ENCODE measurements at places on chromosomes 7 and 10. TPM values are rescaled to one million over a fixed set of nuclear protein-coding genes. Genes with fewer than 3 reads are reported as not detected.

Gene PRKG1
- 12.3 TPM for total RNA-seq

- H3K27ac ChIP-seq, result no peak overlapping the region
- no peak for DNase-seq
- H3K4me1 ChIP-seq, result no peaks in the 10 kb centered on the region
- H3K4me3 ChIP-seq, result no peak overlapping the region
- no peaks in the 10 kb centered on the region for H3K36me3 ChIP-seq
Observed at GRCh38 chr10:85402541-85402940, 964.1 kb downstream of the GRID1 start.

GRCh38 chr7:156353352-156353751, 287.2 kb upstream of the RNF32 start:
- H3K27me3 ChIP-seq, result no peaks in the 10 kb centered on the region
- H3K4me3 ChIP-seq, result no peak overlapping the region
- no peaks in the 10 kb centered on the region for H3K4me1 ChIP-seq
- DNase-seq, result no peak
- no peak overlapping the region for H3K27ac ChIP-seq
- H3K36me3 ChIP-seq, result no peaks in the 10 kb centered on the region

Gene PSMA2
- 83.6 TPM for total RNA-seq

Gene ZPBP
- total RNA-seq, result not detected

DNA sequence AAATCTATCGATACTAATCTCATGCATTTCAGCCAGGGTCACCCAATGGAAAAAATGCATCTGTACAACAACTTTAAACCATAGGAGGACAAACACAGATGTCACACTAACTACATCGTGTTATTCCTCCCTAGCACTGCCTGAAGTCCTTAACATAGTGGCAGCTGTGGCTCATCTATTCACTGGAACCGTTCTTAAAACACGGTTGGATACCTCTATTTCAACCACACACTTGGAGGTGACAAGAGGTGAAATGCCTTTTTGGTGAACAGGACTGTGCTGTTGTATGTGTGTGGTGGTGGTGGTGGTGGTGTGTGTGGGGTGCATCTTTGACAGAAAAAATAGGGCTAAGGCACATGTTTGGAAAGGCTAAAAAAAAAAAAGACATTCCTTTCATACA, 93.1 kb downstream of the NRP1 start:
- DNase-seq, result no peak
- H3K4me3 ChIP-seq, result no peak overlapping the region
- H3K27ac ChIP-seq, result no peak overlapping the region
- peaks cover 20% of the 10 kb centered on the region for H3K36me3 ChIP-seq
- peaks cover 47% of the 10 kb centered on the region for H3K4me1 ChIP-seq

GRCh38 chr10:117609095-117609795, 66.7 kb downstream of the EMX2 start:
- H3K27me3 ChIP-seq, result peaks cover 18% of the 10 kb centered on the region
- no peak for DNase-seq

Gene ADIRF
- total RNA-seq, result not detected

- no peak overlapping the region for H3K27ac ChIP-seq
- H3K36me3 ChIP-seq, result no peaks in the 10 kb centered on the region
- no peaks in the 10 kb centered on the region for H3K27me3 ChIP-seq
- no peak for DNase-seq
- no peaks in the 10 kb centered on the region for H3K4me1 ChIP-seq
- H3K4me3 ChIP-seq, result no peak overlapping the region
Observed at GRCh38 chr10:36621346-36621745, 504.1 kb upstream of the ANKRD30A start.

Gene FAM180A
- not detected for total RNA-seq

Gene MRLN
- 0.75 TPM for total RNA-seq

GRCh38 chr10:60894786-60895185, 49.2 kb downstream of the RHOBTB1 start:
- H3K4me3 ChIP-seq, result no peak overlapping the region
- no peak for DNase-seq
- peaks cover 37% of the 10 kb centered on the region for H3K4me1 ChIP-seq
- no peak overlapping the region for H3K27ac ChIP-seq
- no peaks in the 10 kb centered on the region for H3K27me3 ChIP-seq
- H3K36me3 ChIP-seq, result peaks cover 31% of the 10 kb centered on the region

DNA sequence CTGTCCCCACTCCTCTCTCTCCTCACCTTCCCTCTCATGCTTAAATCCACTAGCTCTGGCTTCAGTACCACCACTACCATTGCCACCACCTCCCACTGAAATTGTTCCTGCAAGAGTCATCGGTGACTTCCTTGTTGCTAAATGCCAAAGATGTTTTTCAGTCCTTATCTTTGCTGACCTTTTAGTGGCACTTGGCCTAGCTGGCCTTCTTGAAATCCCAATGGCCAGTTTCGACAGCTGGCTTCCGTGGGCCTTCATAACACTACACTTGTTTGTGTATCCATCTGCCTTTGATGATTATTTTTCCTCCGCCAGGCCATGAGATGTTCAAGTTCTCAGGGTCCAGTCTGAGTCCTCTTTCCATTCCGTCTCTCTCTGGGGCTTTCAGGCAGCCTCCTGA, 118.2 kb upstream of the NANOS1 start:
- H3K4me3 ChIP-seq, result no peak overlapping the region
- H3K27ac ChIP-seq, result no peak overlapping the region
- H3K27me3 ChIP-seq, result peaks cover 4% of the 10 kb centered on the region
- peaks cover 5% of the 10 kb centered on the region for H3K4me1 ChIP-seq

Gene PPIA
- 1,469 TPM for total RNA-seq

Gene LDB3
- total RNA-seq, result 0.85 TPM

Gene TSPAN12
- 14.8 TPM for total RNA-seq

GRCh38 chr10:97069576-97070362, 116.0 kb downstream of the SLIT1 start:
- DNase-seq, result no peak
- no peaks in the 10 kb centered on the region for H3K36me3 ChIP-seq
- H3K27me3 ChIP-seq, result peaks cover 28% of the 10 kb centered on the region
- no peak overlapping the region for H3K4me3 ChIP-seq

Gene OLAH
- total RNA-seq, result not detected

GRCh38 chr7:20075992-20076820, 141.0 kb downstream of the MACC1 start:
- DNase-seq, result no peak
- H3K4me1 ChIP-seq, result no peaks in the 10 kb centered on the region
- no peaks in the 10 kb centered on the region for H3K36me3 ChIP-seq
- H3K4me3 ChIP-seq, result no peak overlapping the region

Gene CC2D2B
- total RNA-seq, result 0.34 TPM

Gene TMEM236
- 11.6 TPM for total RNA-seq

GRCh38 chr7:142562688-142563087, 186.6 kb upstream of the PRSS1 start:
- peaks cover 7% of the 10 kb centered on the region for H3K27me3 ChIP-seq
- H3K36me3 ChIP-seq, result no peaks in the 10 kb centered on the region
- no peak overlapping the region for H3K27ac ChIP-seq
- no peak overlapping the region for H3K4me3 ChIP-seq
- no peaks in the 10 kb centered on the region for H3K4me1 ChIP-seq

Gene NACAD
- 7.3 TPM for total RNA-seq

Gene NYAP1
- 6.3 TPM for total RNA-seq

DNA sequence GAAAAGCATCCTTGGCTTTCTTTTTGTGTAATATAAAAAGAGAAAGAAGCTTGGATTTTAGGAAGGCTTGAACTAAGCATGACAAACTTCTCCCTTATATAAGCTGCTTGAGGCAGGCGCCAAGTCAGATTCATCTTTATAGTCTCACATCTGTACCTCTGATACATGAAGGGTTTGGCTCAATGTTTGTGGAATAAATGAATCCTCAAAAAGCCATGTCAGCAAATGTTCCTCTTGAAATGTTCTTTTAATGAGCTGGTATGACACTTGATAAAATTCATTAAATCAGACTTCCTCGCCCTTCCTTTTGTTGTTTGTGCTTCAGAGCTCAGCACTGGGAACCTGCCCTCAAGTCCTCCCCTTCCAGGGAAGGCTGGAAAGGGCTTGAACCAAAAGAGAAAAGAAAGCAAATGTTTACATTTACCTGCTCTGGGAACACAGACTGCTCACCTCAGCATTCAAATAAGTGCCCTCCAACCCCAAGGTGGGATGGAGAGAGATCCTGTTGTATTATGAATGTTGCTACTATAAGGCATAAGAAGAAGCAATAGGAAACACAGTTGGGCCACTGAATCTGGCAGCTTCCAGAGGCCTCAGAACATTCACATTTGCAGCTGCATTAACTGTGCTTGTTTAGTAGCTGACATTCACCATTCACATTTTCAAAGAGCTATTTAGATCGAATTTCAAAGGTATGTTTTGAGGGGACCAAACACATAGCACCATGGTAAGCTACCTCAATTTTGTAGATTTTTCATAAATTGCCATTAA, 212.6 kb downstream of the CACNA2D1 start:
- no peak overlapping the region for H3K4me3 ChIP-seq
- H3K27me3 ChIP-seq, result no peaks in the 10 kb centered on the region
- H3K36me3 ChIP-seq, result no peaks in the 10 kb centered on the region
- no peak for DNase-seq
- H3K27ac ChIP-seq, result no peak overlapping the region

DNA sequence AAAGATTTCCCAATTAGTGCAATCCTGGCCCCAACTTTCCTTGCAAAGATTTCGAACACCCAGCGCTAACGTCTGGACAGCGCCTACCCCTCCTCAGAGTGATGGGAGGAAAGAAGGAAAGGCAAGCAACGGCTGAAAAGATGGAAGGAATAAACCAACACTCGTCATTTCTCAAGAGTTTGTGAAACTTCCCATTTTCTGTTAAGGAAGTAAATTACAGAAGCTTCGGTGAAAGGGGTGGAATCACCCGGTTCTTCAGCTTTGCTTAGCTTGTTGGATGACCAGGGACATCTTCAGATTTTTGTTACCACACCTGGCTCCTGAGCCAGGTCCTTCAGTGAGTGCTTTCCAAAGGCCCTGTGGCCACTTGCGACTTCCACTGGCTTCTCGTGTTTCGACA, 313.1 kb downstream of the SKIDA1 start:
- no peak overlapping the region for H3K4me3 ChIP-seq
- no peak for DNase-seq
- H3K27me3 ChIP-seq, result no peaks in the 10 kb centered on the region
- no peak overlapping the region for H3K27ac ChIP-seq
- H3K4me1 ChIP-seq, result peaks cover 8% of the 10 kb centered on the region

Gene NUTM2B
- 1.00 TPM for total RNA-seq
